Eye (tissue), 1 donor: ENCODE measurements at places on chromosomes 5 and 9.

DNA sequence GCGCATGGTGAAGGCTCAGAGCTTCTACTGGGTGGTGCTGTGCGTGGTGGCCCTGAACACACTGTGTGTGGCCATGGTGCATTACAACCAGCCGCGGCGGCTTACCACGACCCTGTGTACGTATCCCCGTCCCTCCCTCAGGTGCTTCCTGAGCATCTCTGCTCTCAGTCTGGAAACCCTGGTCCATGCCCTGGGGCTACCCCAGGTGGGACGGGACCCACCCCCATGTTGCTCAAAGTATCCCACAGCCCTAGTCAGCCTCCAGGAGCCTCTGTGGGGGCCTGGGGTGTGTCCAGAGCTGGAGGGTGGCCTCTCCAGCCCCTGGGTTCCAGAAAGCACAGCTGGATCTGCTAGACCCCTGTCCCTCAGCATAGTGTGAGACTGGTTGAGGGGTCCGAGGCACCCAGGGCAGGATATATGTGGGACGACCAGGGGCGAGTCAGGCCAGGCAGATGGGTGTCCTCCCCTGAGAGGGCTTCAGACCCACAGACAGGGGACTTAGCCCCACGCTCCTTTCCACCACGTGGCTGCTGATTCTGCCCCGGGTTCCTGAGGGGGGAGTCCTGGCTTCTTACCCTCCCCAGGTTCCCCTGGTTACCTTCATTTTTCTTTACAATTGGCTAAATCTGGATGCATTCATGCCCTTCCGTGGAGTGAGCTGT, 94.0 kb downstream of the CACNA1B start:
- no peak for DNase-seq

DNA sequence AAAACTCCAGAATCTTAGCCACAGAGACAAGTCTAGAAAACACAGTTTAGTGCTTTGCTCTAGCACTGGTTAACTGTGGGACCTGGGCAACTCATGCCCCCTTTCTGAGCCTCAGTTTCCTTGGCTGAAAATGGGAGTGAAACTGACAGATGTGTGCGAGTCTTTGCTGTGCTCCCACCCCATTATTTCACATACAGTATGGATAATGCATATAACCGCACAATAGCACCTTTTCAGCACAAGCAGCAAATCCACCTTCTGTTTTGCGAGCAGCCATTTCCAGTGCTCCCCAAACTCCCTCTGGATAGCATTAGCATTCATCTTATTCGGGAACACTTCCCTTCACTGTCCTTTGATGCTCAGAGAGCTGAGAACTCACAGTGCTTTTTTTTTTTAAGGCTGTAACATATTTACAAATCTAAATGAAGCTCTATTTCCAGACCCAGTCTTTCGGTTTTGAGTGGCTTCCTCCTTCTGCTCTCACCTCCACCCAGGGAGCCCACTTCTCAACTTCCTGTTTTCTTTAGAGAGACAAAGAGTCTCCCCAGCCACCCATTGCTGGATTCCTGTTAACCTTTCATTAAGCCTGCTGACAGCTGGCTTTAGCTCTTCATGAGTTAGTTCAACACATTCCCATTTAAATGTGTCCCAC, 49.2 kb downstream of the TIMD4 start:
- DNase-seq: no peak

- no peak for DNase-seq
Observed at GRCh38 chr5:101590384-101590783, 687.3 kb upstream of the ST8SIA4 start.

- DNase-seq: no peak
Observed at GRCh38 chr5:35248843-35249780, 18.8 kb upstream of the PRLR start.

DNA sequence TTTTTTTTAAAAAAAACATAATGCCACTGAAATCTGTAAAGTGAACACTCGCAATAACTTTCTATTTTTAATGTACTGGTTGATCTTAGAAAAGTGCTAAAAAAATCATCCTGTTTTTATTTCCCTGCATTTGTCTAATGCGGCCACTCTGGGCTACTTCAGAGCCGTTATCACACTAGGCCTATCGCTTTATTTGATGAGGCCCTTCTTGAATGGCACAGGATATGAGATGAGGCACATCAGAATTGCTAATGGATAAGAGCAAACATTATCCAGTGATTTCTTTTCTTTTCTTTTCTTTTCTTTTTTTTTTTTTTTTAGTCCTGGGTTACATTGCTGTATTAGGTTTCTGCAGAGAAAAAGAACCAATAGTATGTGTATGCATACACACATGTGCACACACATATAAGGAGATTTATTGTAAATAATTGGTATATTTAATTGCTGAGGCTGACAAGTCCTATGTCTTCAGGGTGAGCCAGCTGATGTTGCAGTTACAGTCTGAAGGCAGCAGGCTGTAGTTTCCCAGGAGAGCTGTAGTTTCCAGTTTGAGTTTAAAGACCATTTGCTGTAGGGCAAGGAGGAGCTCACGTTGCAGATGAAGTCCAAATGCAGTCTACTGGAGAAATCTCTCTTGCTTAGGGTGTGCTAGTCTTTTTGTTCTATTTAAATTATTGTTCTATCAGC, 391.7 kb downstream of the MED10 start:
- DNase-seq: no peak

- no peak for DNase-seq
Observed at GRCh38 chr5:151553695-151554094, 37.4 kb downstream of the FAT2 start.

GRCh38 chr9:87732756-87733155, 6.8 kb downstream of the CTSL start:
- DNase-seq: no peak

GRCh38 chr5:177079606-177080005, 7.1 kb upstream of the FGFR4 start:
- no peak for DNase-seq

DNA sequence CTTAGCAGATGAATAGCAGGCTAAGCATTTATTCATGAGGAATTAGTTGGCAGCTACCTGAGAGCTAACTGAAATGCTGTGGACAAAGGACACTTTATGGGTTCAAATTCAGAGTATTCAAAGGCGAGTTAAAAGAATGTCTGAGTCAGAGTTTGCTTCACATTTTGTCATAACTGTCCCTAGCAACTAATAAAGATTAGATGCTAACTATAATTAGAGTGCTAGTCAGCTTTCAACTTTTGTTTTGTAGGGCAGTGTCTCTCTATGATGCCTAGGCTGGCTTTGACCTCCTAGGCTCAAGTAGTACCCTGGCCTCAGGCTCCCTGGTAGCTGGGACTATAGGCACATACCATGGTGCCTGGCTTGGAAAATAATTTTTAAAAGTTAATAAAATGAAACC, 4.6 kb downstream of the SMC5 start:
- no peak for DNase-seq

GRCh38 chr9:70389188-70389587, 25.3 kb downstream of the KLF9 start:
- DNase-seq: no peak

GRCh38 chr5:151555760-151556576, 35.2 kb downstream of the FAT2 start:
- no peak for DNase-seq

DNA sequence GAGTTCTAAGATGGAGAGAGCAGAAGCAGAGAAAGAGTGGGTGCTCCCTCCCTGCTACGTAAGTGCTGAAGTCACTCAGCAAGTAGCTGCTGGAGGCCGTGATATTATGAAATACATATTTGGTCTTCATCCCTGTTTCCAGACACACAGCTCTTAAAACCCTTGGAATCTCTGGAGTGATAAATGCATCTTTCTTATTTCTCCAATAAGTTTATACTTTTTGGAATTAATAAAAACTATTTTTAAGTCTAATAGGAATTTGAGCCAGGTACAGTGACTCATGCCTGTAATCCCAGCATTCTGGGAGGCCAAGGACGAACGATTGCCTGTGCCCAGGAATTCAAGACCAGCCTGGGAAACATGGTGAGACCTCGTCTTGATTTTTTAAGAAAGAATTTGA, 60.6 kb downstream of the AUH start:
- no peak for DNase-seq
